ENCODE measurements at places on chromosomes 11 and 22.

- DNase-seq, result no peak
These were observed 15.9 kb downstream of the SLC22A12 start for GRCh38 chr11:64606796-64607380.

DNA sequence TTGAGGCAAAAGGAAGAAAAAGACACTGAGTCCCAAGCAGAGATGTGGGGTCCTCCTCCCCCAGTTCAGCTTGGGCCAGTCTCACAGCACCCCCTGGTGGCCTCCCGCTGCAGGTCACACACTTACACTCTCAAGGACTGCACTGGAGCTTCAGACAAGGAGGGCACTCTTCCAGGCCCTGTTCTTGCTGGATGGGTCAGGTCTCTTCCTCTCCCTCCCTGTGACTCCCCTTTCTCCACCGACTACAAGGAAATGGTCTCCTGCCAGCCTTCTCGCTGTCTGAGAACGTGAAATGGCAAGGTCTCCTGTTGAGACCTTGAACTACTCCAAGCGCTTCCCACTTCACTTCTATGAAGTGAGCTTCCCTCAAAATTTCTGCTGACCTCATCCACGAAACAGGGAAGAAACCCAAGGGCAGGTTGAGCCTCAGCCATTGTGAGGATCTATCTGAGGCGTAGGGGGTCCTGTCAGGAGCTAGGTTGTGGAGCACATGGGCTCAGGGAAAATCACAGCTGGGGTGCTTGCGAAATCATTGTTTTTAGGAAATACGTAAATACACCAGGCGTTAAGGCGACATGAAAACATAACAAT is 11.2 kb upstream of the IGLL1 start:
- peak; percentile 8 for DNase-seq

DNA sequence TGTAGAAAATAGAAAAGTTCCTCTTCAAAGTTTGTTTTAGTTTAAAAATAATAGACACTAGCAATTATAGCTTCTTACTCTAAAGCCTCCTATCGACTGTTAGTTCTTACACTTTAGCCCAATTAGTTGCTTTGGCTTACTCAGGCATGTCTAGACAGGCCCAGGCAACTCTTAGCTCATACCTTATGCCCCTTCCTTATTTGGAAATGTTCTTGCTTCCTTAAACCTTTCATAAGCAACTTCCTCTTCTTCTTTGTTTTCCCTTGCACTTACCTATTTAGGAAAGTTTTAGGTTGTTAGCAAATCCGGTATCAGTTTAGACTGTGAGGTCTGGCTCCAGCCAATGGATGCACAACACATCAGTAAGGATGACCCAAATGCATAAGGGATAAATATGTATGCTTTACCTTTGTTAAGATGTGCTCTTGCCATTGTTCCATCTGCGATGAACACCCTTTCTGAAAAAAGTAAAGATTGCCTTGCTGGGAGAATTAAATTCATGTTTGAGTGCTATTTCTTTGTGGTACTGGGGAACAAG is 1277.5 kb upstream of the CNTN5 start:
- DNase-seq, result no peak

GRCh38 chr22:41987276-41987675 is 11.3 kb upstream of the WBP2NL start:
- DNase-seq, result no peak

DNA sequence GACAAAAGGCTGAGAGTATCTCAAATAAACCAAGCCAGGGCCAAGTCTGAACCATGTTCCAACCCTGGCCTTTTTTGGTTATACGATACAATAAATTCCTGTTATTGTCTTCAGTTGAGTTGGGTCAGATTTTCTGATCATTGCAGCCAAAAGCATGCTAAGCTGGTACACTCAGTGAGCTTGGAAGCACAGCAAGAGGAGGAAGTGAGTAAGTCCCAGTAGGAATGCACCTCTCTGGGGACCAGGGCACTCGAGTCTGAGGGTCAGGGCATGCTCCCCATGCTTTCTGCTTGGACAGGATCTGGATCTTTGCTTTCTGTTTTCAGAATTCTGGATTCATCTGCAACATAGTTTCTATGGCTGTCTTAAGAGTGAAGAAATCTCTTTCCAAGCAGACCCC is 73.1 kb downstream of the TMPRSS5 start:
- DNase-seq, result peak; percentile 79

GRCh38 chr11:71426413-71426812 is 21.8 kb downstream of the DHCR7 start:
- no peak for DNase-seq

- peak; percentile 28 for DNase-seq
These were observed 1.1 kb downstream of the ST13 start for GRCh38 chr22:40855071-40855978.

- DNase-seq, result no peak
These were observed 27.2 kb upstream of the KCNQ1OT1 start for GRCh38 chr11:2726964-2727363.

GRCh38 chr11:25515576-25515975 is 816.4 kb upstream of the ANO3 start:
- DNase-seq, result no peak

- DNase-seq, result no peak
These were observed 3.9 kb downstream of the SH3BP1 start for GRCh38 chr22:37643225-37643847.

- no peak for DNase-seq
These were observed 86.5 kb downstream of the MN1 start for GRCh38 chr22:27715106-27715505.

DNA sequence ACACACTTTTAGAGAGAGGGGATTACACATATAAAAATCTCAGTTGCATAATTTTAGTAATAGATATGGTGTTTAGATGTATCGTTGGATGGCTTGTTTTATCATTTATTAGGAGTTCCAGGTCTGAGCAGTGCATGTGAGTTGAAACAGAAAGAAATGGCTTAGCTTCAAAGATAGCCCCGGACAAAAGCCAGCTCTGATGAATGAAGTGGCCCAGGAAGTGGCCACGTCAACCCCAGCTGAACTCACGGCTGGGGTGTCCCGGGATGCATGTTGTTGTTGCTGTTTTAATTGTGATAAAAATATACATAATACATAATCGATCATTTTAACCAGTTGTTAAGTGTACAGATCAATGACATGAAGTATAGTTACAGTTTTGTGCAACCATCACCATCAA is 1513.6 kb downstream of the BRD1 start:
- no peak for DNase-seq

GRCh38 chr11:1628506-1629325 is 859 bp upstream of the KRTAP5-5 start:
- DNase-seq, result peak; percentile 3

DNA sequence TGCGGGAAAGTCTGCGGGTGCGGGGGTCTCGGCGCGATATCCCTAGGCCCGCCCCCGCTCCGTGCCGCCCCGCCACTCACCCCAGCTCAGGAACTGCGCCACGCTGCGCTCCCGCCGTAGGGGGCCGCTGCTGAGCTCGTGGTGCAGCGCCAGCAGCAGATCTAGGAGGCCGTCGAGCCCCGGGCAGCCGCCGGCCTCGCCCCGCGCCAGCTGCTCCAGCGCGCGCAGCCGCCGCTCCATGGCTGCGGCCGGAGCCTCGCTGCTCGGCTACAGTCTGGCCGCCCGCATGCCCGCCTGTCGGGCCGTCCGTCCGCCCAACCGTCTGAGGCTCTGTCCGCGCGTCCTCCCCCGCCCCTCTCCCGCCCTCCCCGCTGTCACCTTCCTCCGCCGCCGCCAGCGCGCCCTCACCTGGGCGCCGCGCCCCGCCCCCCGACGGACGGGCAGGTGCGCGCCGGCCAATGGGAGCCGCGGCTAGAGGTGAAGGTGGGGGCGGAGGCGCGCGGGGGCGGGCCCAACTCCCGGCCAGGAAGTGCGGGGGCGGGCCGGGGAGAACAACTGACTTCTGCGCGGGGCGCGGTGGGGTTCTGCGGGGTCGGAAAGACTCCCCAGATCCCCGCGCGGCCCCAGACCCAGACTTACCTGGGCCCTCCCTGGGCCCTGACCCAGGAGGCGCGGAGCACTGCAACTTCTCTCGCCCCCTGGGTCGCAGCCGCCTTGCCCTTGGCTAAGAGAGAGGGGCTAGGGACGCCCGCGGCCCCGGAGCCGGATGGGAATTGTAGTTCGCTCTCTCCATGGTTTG is at the start of gene CDC42BPG:
CDC42BPG (minus strand) TSS at position 324 of the 799 bp plus-strand sequence; CDS start at position 240, 84 bp downstream.
- peak; percentile 25 for DNase-seq

DNA sequence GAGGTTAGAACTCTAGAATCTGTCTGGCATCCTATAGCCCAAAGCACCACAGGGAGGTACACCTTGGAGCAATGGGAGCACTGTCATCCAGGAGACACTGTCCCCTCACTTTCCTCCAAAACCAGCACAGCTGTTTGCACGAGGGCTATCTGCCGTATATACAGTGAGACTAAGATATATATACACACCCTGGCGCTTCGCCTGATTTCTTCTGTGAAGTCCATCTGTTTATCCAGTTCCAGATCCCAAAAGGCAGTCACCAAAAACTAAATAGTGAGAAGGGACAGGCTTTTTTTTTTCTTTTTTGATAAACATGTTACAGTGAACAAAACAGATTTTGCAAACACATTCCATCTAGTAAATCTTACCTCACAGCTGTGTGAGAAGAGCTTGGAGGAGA is 68.5 kb downstream of the ARFGAP2 start:
- no peak for DNase-seq

DNA sequence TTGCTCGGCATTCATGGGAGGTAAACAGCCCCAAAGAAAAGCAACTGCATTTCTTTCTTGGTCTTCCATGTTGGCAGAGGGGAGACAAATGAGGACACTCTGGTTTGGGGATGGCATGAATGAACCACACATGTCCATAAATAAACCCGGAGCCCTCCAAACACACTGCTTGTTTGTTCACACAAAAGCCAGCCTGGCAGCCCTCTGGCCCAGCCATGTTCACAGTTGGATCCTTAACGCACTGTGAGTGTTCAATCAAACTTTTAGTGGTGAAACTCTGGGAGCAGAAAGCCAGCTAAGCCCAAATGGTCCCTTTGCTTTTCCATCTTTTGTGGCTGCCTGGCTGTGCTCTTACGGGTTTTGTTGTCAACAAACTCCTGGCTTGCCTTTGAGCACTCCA is 336.8 kb downstream of the CADM1 start:
- DNase-seq, result no peak

DNA sequence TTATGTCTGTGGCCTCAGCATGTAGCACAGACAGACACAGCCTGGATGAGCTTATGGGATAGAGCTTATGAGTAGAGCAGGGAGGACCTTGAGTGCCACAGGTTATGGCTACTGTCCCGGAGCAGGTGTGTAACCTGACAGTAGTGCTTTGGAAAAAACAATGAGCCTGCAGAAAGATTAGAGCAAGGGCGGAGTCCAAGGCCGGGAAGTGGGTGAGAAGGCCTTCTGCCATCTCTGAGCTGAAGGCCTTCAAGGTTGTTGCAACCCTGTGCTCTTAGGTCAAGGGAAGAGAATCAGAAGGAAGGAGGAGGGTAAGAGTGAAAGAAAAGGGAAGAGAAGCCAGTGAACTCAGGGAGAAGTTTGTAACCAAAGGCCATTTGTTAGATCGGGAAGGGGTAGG is 3.9 kb upstream of the TAGLN start:
- DNase-seq, result no peak

GRCh38 chr11:114008331-114008730 is 33.4 kb downstream of the HTR3A start:
- no peak for DNase-seq

DNA sequence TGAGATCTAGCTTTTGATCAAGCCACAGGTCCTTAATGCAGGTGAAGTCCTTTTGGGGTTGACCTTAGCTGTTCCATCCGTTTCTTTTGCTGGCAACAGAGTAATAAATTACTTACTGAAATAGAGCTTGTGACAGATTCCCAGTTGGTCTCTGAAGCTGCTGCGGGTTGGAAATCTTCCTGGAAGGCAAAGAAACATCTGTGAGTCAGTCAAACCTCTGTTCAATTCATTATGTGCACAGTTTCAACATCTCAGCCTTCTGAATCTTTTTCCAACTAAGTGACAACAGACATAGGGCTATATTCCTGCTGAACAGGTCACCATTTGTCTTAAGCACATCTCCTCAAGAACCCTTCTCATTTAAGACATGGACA is 88.9 kb upstream of the DDI1 start:
- peak; percentile 80 for DNase-seq

DNA sequence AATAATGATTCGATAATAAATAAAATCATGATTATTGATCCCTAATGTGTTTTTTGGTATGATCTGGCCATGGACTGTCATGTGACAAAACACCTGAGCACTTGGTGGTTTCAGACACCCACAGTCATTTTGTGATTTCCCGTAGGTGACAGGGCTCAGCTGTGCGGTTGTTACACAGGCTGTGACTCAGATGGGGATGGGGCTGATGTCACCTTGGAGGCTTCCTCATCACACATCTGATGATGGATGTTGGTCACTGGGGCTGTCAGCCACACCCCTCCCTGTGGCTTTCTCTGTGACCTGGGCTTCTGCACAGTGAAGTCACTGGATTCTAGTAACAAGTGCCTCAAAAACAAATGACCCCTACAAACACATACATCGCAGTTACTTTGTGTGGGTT is 995.1 kb downstream of the BRD1 start:
- DNase-seq, result no peak

GRCh38 chr11:16669799-16670415 is 68.5 kb upstream of the C11orf58 start:
- DNase-seq, result no peak

GRCh38 chr11:112566124-112566523 is 305.5 kb upstream of the PLET1 start:
- DNase-seq, result no peak

DNA sequence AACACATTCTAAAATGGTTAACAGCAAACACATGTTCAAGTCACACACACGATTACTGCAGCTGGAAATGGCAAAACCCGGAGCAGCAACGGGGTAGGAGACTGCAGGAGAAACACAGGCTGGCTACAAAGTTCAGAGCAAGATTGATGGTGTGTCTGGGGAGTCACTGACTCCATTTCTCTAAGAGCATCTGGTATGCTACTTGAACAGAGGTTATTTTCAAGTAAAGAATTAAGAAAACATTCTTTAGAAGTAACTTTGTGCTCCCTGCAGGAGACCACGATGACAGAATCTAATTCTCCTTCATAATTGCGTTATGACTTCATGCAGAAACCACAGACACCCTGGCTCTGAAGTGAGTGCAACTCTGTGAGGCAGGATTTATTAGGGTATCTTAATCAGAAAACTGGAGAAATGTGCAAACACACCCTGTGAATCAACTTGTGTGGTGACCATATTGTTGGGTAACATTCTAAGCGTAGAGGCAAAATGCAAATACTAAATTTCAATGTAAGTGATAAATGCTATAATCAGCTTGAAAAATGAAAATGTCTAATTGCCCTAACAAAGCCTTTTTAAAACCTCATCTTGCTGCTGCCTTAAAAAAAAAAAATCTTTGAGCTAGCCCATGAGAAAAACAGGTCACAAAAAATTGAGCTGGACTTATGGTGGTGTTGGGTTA is 303.0 kb downstream of the CADM1 start:
- DNase-seq, result peak; percentile 32

- no peak for DNase-seq
These were observed 548.2 kb downstream of the TBC1D22A start for GRCh38 chr22:47310601-47311000.

DNA sequence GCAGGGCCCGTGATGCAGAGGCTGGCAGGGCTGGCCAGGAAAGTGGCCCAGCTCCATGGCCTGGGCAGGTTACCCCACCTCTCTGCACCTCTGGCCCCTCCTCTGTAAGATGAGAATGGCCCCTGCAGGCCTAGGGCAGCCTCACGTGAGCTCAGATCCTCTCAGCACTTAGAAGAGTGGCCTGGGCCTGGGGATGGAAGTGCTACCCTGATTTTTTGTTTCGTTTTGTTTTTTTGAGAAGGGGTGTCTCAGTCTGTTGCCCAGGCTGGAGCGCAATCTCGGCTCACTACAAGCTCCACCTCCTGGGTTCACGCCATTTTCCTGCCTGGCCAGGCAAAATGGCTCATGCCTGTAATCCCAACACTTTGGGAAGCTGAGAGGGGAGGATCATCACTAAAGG is 982 bp downstream of the APOBEC3H start:
- no peak for DNase-seq

All from stromal cell of bone marrow (primary cell).